ENCODE measurements at places on chromosomes 6 and 20.
A peak's percentile ranks its signal among the peaks of the same experiment; 100 is the strongest.

DNA sequence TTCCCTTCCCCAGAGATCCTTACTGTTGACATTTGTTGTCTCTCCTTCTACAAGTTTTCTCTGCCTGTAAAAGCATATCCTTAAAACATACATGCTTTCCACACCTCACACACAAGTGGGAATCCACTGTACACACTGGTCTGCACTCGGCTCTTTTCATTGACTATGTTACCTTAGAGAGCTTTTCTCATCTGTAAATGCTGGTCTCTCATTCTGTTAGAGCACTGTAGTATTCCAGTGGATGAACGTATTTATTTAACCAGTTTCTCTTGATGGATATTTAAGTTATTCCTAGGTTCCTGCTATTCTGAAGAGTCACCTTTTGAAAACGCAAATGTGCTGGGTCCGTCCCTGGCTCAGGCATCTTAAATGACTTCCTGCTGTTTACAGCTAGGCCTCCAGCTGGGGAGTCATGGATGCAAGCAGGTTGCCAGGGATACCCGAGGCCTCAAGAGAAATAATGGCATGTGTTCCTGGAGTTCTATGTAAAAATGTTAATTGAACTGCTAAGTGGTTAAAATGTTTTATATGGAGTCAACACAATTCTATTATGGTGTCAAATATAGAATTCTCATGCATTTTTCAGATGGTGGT lies 61.1 kb upstream of the TGM3 start:
- no peak for DNase-seq

- DNase-seq: no peak
Observed at GRCh38 chr6:83847179-83847578, 6.0 kb upstream of the RIPPLY2 start.

DNA sequence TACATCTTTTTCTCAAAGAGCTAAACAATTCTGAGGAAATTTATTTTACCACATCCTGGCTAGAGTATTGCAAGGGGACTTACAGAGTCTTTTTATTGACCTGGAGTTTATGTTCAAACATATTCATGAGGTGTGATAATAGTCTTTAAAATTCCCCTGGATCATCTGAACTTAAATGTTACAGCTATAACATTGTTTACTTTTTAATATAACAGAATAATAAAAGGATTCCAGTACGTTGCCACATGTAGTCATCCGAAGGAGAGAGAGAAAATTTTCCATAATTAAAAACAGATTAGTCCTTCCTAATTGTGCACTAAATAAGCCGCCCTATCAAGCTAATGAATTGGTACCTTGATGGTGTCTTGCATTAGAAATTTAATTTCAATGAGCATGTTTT lies 765.4 kb upstream of the MAP3K7 start:
- DNase-seq: no peak

DNA sequence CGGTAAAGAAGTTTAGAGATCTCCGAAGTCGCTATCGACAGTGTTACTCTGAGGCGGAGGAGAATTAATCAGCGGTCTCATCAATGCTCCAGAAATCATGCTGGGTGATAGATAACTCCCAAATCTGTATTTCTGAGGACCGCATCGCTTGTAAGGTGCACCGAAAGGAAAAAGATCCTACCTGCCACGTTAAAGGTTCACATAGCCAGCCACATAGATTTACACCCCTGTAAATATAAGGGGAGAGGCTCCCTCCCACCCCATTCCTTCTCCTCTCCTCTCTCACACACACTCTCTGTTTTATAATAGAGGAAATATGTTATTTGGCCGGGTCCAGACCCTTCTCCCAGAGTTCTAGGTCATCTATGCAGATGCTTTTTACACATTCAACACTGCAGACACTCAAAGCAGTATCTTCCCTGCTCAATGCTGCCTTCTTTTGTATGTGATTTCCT lies 620 bp upstream of the DEK start:
- DNase-seq: no peak

GRCh38 chr20:22465622-22466446 lies 118.5 kb downstream of the FOXA2 start:
- DNase-seq: no peak

DNA sequence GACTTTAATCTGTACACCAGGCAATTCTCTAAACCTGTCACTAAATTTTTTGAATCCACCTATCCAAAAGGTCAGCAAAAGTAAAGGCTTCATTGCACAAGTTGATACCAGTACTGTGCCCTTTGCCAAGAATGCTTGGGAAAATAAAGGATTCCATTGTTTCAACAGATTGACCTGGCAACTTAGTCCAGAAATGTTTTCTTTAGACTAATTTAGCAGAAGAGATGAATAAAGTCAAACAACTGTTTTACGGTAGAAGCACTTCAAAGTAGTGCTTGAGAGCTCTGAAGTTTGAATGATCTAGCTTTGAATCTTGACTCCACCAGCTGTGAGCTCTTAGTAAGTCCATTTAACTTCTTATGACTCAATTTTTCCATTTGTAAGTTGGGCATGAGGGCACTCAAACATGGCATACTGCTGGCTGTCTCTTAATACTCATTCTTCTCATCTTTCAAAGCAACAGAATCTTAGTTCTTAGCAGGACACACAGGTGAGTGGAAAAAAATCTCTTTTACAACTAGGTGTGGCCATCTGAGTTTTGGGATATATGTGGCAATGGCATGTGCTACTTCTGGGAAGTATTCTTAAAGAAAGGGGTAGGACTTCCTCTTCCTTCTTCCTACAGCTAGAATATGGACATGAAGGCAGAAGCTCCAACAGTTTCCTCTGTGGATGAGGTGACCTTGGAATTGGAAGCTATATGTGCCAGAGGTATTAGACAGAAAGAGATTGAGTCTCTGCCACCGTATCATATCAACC lies 55.9 kb upstream of the LOC128125822 start:
- no peak for DNase-seq

- DNase-seq: no peak
Observed at GRCh38 chr6:44143731-44144130, 14.9 kb upstream of the CAPN11 start.

- DNase-seq: no peak
Observed at GRCh38 chr20:62002882-62003480, 62.7 kb downstream of the TAF4 start.

DNA sequence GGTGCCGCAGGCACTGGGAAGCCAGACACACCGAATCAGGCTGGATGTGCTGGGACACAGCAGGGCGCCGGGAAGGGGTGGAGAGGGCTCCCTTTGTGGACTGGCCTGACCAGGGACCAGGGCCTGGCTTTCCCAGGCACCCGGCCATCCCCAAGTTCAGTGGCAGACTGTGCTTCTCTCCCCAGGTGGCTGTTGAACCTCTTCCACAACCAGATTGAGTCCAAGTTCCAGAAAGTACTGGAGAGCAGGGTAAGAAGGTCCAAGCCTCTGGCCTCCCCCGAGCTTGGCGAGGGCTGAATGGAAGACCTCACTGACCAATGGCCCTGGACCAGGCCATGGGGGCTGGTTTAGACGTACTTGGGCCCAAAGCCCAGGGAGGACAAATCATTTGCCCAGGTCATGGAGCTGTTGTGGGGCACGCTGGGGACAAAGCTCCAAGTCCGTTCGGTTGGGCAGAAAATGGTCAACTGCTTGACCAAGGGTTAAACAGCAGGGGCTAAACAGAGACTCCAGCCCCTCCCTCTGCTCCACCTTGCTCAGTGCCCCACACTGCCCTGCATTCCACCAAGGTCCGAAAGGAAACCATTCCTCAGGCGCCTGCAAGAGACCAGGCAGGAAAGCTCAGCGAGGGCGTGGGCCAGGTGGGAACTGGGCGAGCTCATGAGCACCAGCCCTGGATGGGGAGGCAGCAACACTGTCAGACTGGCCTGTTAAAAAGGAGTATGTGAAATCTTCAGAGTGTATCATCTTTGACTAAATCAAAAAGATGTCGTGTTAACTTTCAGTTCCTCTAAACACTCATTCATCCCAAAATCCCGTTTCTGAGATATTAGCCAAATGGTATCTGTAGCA lies 9.1 kb downstream of the LBP start:
- no peak for DNase-seq

- DNase-seq: peak; percentile 8
Observed at GRCh38 chr6:39543095-39543494, 182.1 kb downstream of the KIF6 start.

DNA sequence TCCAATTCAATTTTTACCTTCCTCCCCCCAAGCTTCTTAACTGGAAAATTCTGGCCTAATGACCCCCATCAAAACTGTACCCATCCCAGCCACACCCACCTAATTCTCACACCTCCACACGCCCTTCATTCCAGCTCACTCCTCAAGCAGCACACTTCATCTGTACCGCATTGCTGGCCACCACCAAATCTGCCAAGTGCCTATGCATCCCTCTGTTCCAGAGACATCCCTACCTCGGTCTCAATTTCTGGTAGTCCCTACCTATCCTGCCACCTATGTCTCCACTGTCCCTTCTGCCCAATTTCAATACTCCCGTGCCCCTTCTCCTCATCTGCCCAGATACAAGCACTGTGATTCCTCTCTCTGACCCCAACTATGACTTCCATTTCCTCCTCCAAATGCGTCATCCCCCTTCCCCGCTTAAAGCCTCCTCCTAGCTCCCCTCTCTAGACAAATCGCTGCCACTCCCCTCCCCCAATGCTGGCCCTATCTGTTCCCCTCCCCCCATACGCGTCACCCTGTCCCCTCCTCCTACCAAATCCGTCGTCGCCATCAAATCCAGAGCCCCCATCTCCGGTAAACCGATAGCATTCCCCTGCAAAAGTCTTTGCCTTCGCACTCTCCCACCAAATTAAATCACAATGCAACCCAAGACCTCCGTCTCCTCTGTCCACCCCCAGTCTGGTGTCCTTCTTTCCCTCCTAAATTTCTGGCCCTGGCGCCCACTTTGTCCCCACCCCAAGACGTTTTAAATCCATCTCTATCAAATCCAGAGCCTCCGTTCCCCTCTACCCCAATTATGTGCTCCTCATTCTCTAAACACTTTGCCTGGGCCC lies 1.2 kb downstream of the MTCH1 start:
- peak; percentile 78 for DNase-seq

DNA sequence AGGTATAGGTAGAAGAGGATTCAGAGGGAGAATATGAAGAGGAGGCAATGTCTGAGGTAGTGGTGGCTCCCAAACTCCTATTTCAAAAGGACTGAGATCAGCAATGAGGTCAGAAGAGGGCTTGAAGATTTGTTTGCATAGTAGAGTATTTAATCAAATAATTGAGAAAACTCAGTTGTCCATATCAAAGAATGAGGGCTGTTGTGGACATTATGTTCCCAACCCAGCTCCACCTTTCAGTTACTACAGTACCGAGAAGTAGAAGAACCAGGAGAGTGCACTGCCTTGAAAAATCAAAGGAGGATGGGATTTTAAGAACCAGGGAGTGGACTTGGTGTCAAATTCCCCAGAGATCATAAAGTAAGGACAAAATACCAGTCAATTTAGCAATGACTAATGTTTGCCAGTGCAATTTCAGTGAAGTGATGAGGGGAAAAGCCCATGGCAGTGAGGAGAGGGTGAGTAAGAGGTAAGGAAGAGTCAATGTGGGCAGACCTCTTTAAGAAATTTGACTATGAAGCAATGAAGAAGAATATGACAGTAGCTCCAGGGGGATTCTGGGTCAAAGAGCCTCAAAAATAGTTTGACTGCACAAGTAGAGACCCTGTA lies 382.4 kb downstream of the PKHD1 start:
- DNase-seq: no peak

DNA sequence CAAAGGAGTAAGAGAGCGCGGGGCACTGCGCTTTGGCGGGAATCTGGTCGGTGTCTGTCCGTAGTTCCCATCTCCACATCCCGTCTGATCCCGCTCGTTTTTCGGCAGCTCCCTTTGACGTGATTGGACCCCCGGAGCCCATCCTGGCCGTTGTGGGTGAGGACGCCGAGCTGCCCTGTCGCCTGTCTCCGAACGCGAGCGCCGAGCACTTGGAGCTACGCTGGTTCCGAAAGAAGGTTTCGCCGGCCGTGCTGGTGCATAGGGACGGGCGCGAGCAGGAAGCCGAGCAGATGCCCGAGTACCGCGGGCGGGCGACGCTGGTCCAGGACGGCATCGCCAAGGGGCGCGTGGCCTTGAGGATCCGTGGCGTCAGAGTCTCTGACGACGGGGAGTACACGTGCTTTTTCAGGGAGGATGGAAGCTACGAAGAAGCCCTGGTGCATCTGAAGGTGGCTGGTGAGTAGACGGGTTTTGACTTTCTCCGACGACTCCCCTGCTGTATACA lies 1.4 kb downstream of the BTN1A1 start:
- peak; percentile 10 for DNase-seq

- DNase-seq: peak; percentile 93
Observed at GRCh38 chr6:48151142-48151541, 40.1 kb upstream of the PTCHD4 start.

GRCh38 chr20:35285806-35286076 lies 1.2 kb upstream of the EIF6 start:
- peak; percentile 74 for DNase-seq

- DNase-seq: peak; percentile 63
Observed at GRCh38 chr6:169363590-169363989, 109.9 kb upstream of the THBS2 start.

- peak; percentile 39 for DNase-seq
Observed at GRCh38 chr6:105594821-105595220, 191.9 kb upstream of the PREP start.

- DNase-seq: peak; percentile 35
Observed at GRCh38 chr20:9955646-9956045, 79.1 kb upstream of the ANKEF1 start.

DNA sequence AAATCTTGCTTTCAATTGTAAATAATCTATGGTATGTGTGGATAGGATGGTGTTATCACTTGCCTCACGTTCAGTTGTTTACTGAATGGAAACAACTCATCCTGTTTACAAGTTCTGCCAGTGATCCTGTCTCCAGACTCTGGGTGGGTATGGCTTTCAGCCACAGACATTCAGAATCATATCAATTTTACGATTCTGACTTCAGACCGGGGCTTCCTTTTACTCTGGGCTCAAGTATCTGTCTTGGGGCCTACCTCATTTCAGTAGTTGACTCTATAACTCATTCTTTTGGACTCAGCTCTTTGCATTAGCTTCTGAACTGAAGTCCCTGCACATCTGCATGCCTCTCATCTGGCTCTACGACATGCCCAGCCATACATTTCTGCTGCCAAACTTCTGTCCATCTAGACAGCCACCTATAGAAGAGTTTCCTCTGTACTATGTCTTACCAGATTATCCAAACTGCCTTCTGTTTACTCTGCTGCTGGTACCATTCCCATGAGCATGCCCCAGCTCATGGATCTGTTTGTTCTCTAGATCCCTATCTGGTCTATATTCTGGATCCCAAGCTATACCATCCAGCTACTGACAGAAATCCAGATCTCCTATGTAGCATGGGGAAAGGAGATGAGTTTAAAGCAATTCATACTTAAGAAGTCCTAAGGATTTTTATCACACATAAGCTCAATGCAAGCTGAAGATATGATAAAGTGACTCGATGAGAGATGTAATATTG lies 34.3 kb downstream of the FYN start:
- no peak for DNase-seq

DNA sequence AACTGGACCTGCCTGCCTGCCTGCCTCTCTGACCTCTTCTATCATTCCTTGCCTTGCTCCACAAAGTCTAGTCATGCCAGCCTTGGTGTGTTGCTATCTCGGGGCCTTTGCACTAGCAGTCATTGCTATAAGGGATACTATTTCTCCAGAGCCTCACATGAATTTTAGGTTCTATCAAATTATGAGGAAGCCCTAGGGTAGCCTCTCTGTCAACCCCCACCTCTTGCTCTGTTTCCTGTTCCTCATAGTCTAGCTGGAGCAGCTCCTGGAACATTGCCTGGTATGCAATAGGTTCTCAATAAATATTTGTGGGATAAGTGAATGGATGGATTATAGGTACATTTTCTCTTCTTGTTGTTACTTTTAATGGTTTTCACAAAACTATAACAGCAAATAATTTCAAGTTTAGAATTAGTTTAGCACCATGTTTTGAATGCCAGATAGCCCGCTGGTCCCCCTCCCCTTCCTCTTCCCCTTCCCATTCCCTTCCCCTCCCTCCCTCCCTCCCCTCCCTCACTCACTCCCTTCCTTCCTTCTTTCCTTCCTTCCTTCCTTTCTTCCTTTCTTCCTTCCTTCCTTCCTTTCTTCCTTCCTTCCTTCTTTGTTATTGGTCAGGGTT lies 46.9 kb upstream of the DTNBP1 start:
- DNase-seq: no peak
